ENCODE measurements at places on chromosomes 1 and 21.

- DNase-seq, result no peak
Observed at GRCh38 chr1:88016947-88017346, 667.1 kb upstream of the PKN2 start.

- no peak for DNase-seq
Observed at GRCh38 chr1:246865921-246866320, 65.8 kb downstream of the AHCTF1 start.

DNA sequence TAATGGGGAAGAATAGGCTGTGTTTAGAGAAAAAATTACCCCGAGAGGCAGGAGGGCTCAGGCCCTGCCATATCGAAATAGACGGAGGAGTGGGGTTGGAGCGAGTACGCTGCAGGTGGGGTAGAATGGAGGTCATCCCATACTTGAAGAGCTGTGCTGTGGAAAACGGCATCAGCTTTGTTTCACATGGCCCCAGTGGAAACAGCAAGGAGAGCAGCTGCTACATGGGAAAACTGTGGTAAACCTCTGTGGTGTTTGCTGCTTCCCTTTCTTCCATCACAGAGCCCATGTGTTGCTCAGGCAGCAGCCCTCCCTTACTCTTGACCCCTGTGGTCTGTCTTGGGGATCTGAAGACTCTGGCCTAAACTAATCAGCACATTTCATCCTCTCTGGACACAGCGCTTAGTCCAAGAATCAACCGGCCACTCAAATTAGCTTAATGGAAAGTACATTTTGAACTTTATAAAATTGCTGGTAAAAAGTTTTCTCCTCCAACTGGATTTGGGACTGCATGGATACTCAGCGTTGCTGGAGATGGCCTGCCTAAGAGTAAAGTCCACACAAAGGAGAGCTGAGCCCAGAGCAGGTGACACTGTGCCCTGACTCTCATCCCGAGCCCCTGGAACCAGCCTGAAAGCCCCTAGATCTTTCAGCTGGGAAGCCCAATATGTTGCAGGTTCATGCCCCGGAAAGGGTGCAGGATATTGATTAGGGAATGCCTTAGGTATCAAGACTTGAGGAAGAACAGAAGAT, 127.1 kb upstream of the GADD45A start:
- DNase-seq, result no peak

DNA sequence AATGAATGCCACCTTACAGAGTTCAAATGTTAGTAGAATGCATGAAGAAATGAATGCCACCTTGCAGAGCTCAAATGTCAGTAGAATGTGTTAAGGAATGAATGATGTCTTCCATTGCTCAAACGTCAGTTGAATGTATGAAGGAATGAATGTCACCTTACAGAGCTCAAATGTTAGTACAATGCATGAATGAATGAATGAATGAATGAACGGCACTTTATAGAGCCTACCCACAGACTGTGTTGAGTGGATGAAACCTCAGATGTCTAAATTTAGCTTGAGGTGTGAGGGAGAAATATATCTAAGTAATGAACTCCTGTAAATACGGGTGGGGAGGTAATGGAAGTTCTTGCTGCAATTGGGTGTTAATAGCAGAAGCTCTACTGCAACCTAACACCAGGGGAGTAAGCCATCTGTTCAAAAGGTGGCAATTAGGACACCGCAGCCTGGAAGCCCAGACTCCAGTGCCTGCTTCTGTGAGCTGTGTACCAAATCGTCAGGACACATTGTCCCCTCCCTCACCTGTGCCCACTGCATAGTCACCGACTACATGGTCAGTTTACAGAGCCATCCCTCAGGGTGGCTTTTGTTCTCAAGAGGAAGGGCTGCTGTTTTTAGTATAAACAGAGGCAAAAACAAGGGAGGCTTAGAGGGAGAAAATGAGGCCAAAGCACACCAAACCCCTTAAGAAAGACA, 26.7 kb downstream of the SUSD4 start:
- no peak for DNase-seq

GRCh38 chr21:26850116-26850643, 5.0 kb upstream of the ADAMTS1 start:
- no peak for DNase-seq

GRCh38 chr1:84877592-84877991, 15.4 kb downstream of the LPAR3 start:
- no peak for DNase-seq

GRCh38 chr1:226867461-226868054, 2.9 kb upstream of the PSEN2 start:
- DNase-seq, result no peak

GRCh38 chr1:228004331-228004855, 2.4 kb upstream of the WNT3A start:
- no peak for DNase-seq

DNA sequence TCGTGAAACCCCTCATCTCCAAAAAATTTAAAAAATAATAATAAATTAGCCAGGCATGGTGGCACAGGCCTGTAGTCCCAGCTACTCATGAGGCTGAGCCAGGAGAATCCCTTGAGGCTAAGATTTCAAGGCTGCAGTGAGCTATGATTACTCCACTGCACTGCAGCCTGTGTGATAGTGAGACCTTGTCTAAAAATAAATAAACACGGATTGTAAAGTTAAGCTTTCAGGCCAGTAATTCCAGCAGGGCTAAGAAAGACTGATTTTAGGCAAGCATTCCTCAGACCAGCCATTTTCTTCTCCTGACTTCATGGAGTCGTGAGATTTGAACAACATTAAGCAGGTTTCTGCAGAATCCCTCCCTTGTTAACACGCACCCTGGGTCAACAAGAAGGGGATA, 77.2 kb upstream of the EFHD2 start:
- DNase-seq, result no peak

DNA sequence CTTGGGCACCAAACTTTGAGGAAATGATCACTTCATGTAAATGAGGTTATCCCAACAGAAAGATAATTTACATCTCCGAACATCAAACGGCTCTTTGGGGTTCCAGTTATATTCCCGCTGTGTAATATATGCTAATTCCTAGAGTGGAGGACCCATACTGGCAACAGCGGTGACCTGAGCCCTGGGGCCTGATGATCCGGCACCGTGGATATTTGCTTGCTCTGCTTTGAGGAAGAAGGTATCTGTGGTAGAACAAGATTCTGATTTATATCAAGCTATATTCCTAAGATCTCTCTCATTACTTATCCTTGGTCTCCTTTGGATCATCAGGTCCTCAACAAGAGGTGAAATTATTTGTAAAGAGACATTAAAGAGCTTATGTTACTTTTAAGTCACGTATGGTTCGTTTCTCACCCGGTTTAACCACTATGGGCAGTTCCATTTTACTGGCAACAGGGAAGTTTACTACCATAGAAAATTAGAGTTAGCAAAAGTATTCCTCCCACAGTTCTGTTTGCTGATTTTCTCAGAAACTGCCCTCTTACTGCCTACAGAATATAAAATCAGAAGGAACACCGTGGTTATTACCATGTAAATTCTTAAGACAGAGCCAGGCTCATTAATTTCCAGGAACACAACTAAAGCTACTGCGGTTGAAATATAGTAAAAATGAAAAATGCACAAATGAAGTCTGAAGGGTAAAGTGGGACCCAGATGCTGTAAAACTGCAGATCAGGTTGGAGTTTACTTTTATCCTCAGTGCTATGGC, 56.7 kb downstream of the MRPL39 start:
- no peak for DNase-seq

- no peak for DNase-seq
Observed at GRCh38 chr1:115829947-115830346, 11.0 kb downstream of the NHLH2 start.

GRCh38 chr1:233543338-233544255, 70.3 kb upstream of the KCNK1 start:
- no peak for DNase-seq

DNA sequence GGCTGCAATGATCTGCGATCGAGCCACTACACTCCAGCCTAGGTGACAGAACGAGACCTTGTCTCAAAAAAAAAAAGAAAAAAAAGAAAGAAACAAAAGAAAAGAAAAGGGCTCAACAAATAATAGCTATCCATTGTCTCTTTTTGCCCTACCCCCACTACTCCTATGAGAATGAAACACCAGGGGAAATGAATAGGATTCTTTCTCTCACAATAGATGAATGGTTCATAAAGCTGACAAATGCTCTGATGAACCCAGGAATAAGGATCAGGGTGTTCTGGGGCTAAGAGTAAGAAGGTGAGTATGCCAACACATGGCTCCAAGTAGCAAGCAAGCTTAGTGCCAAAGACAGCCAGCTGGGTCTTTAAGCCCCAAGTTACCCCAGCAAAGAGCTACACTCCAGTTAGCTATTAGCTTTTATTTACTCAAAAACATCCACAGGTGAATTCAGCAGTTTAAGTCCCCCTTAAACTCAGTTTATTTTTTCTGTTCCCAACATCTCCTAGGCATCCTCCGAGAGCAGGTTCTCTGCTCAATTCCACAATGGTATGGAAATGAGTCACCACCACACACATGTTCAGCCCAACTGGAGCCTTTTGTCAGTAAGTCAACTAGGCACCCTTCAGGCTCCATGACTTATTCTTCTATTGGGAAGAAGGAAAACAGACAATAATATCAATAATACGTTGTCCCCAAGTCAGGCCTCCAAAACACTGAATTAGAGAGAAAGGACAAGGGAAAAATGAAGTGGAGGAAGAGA, 4.2 kb downstream of the ADORA3 start:
- no peak for DNase-seq

GRCh38 chr1:243663651-243664050, 186.4 kb downstream of the AKT3 start:
- no peak for DNase-seq

- DNase-seq, result no peak
Observed at GRCh38 chr1:63967901-63968300, 194.1 kb downstream of the ROR1 start.

- DNase-seq, result no peak
Observed at GRCh38 chr1:15975358-15975804, 520 bp downstream of the ZBTB17 start.

DNA sequence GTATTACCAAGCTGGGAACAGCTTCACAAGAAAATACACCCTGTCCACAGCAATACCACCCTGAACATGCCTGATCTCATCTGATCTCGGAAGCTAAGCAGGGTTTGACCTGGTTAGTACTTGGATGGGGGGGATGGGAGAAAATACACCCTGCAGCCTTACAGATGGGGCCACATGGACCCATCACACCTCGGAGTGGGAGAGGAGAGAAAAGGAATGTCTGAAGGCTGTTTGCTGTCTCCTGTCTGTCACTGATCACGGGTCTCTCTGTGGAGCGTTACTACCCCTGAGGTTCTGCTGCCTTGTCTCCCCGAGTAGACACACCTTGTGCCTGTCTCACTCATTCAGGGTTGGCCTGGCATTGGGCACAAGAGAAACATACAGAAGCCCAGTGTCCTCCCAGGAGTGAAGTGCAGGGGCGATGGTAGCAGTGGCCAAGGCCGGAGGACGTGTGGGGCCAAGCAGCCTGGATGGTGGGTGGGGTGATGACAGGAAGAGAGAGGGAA, 48.0 kb downstream of the TEX35 start:
- no peak for DNase-seq

GRCh38 chr1:92458146-92458545, 28.6 kb downstream of the GFI1 start:
- DNase-seq, result no peak

DNA sequence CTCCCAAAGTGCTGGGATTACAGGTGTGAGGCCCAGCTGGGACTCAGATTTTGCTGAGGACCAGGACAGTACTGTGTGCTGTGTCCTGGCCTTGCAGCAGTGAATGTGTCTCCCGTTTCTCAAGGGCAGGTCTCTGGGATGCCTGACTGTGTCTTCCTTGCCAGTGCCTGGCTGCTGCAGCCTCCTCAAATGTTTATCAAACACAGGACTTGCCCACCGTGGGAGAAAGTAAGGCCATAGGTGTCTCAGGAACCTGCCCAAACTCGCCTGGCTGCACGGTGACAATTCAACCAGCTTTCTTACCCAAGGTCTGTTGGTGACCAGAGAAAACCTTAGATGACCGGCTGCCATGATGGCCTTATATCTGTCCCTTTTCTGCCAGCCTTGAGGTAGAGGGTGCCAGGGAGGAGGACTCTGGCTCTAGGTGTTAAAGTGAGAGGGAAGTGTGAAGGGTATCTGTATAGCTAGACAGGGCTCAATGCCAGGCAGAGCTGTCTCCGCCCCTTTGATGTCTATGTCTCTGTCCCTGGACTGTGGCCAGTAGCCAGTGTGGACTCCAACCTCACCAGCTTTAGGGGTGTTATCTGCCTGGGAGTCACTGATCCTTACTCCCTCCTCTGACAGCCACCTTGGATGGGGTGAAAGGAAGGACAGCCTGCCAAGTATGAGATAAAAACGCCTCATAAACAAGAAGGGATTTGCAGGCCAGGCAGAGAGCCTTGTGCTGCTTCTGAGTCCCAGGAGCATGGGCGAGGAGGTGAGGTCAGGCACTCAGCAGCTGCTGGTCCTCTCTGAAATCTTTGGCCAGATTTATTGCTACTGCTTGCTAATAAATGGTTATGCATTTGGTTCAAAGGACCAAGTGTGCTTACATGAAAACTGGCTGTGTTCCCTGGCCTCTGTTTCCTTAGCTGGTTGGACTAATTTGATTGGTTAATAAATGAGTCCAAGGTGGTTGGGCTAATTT, 22.3 kb downstream of the IL6R start:
- no peak for DNase-seq

- DNase-seq, result no peak
Observed at GRCh38 chr1:48591181-48591580, 119.2 kb upstream of the SPATA6 start.

DNA sequence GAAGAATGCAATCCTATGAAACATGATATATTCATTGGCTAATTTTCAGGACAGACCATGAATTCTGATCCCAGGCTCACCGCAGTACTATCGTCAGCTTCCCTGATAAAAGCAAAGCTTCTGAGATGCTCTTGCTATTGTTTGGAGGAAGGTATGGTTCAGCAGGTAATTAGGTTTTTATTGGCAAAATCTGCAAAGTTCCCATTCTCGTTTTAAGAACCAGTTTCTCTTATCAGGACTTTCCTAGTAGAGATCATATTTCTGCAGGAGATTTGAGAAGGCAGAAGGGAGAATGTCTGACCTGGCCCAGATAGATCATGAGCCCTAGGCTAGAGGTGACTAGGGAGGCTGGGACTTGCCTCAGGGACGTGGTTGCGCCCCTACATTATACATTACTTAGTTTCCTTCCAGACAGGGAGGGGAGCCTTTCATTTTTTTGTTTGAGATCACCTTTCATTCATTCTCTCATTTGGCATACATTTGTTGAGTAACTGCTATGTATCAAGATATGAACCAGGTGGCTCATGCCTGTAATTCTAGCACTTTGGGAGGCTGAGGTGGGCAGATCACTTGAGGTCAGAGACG, 108.8 kb downstream of the NRIP1 start:
- no peak for DNase-seq

- DNase-seq, result no peak
Observed at GRCh38 chr1:87833166-87833565, 504.5 kb downstream of the LMO4 start.

All from stimulated activated CD4-positive, alpha-beta T cell treated with anti-CD3 and anti-CD28 coated beads, Interleukin-1b, Interleukin-23, amount 100 ng/mL, for 1 hour (primary cell).